ENCODE measurements at places on chromosomes 7 and 10.

DNA sequence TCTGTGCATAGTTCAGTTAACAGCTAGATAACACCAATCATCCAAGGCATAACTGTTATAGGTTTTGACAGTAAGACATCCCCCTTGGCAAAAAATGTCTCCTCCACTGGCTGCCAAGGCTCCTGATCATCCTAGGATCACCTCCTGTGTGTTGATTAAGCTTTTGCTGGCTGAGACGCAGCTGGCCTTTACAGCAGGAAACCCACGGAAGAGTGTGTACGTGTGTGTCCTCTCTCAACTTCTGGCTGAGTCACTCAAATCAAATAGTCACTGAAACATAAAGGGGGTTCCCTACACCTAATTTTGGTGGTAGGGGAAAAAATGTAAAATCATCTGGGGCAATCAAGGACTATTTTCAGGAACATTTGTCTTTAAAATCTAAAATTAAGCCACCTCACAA lies 208.8 kb downstream of the CTNNA3 start:
- DNase-seq = no peak

GRCh38 chr7:81280531-81280930 lies 361.7 kb upstream of the SEMA3C start:
- DNase-seq = no peak

- peak; percentile 25 for DNase-seq
Measured at GRCh38 chr10:93224005-93224779, 150.5 kb downstream of the CYP26A1 start.

DNA sequence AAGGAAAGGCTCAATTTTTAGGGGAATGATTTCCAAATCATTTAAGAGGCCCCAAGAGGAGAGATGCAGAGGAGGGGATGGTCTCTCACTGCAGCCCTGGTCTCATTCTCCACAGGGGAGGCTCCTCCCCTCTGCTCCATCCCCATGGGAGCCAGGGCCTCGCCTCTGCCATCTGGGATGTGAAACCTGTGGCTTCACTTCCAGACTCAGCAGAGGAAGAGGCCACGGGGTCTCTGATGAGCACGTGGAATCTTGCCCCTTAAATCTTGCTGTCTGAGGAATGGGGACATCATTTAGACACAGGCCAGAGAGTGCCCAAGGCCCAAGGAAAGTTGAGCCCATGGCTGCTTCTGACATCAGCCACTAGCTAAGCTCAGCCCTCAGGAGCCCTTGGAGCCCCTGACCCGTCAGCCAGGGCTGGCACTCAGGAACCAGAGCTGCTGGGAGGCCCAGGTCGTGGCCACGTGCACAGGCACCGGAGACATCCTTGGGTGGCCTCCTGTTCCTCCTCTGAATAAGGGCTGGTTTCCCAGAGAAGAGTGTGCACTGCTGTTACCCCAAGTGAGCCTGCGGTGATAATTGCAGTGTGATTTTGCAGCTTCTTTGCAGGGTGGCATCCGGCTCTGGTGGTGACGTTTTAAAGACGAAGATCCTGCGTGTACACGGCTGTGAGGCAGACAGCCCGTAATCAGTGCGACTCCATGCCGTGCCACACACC lies 50.5 kb downstream of the VIPR2 start:
- peak; percentile 2 for DNase-seq

GRCh38 chr10:49610114-49610457 lies at the start of gene SLC18A3:
Gene SLC18A3 (plus strand): TSS chr10:49610310. CDS start chr10:49610741, 431 bp downstream.
- peak; percentile 80 for DNase-seq

GRCh38 chr7:22894546-22894945 lies 71.9 kb upstream of the TOMM7 start:
- no peak for DNase-seq

DNA sequence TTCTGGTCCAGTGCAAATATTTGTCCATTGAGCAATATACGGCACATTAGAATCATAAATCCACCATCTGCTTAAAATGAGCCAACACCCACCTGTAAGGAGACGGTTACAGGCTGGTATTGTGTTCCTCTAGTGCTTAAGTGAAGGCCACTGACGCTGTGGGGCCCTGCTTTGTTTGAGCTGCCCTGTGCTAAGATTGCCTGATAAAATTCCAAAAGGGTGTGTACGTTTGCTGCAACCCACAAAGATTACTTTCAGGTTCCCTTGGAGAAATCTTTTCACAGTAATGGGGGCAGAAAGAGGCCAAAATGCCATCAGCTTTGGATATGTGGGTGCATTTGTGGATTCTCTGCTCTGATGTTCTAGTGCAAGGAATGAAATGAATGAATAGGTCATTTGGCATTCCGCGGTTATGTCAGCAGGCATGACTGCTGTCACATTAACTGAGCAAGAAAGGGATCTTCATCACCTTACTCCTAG lies 34.4 kb downstream of the AGR3 start:
- DNase-seq = no peak

DNA sequence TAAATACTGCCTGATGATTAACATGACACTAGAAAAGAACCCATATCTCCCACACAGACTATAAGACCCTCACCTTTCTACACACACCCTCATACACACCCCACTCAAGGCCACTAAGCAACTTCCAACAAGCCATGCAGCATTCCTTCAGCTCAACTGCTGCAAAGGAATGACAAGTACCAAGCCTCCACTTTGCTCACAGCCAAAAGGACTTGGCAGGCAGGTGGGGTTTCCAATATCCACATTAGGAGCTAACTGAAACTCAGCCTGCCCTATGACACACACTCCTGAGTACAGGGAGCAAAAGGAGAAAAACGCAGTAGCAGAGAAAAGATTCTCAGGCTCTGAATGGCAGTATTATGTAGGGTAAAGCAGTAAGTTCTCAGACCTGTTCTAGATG lies 13.4 kb downstream of the USP54 start:
- no peak for DNase-seq

DNA sequence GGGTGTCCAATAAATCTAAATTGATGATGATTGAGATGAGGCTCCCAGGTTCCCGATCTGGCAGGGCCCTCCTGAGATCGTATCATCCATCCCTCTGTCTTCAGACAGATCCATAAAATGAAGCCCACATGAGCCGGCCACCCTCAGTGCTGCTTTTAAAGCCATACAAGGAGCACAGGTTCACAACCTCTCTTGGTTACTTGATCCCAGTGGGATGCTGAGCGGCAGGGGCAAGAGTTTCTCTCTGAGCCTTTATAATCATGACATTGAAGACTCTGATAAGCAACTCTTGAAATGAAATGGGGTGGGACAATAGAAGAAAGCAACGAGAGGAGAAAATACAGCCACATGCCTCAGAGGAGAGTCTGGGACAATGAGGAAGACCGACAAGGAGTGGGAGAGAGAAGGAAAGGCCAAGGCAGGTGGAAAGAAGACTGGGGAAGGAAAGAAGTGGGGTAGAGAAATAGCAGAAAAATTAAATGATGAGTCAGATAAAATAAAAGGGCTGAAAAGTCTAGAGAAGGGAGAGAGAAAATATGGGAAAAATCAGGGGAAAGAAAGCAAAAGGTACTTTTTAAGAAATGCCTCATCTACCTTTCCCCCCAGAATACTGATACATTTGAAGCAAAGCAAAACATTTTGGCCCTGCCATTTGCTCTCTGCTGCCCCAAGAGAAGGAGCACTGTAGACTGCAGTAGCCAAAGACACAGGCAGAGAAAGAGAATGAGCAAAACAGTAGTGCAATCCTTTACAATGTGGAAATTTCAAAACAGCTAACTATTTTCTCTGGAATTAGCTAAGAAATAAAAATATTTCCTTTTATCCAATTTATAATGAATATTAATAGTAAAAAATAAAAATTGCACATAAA lies 14.6 kb downstream of the GBX1 start:
- no peak for DNase-seq

DNA sequence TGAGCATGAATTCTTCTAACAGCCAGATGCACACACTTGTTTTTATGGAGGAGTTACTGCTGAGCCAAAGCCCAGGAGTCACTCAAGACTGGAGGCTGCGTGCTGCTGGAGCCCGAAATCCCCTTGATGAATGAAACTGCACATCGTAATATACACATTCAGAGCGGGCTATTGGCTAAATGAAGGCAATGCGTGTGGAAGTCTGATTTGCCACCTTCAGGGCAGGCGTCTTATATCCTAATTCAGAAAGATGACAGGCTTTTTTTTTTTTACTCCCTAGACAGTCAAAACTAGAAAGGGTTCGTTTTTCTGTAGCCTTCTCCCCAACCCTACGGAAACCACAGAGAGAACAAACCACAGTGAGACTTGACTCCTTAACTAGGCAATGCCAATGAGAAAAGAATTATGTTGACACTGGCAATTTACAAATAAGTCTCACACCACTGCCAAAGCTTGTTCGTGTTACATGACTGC lies 227.2 kb upstream of the KLF14 start:
- no peak for DNase-seq

- no peak for DNase-seq
Measured at GRCh38 chr10:130618647-130619046, 482.5 kb downstream of the GLRX3 start.

GRCh38 chr10:132346806-132347205 lies 14.8 kb downstream of the LRRC27 start:
- DNase-seq = no peak

GRCh38 chr7:109842386-109842785 lies 1248.5 kb upstream of the LRRN3 start:
- DNase-seq = no peak

DNA sequence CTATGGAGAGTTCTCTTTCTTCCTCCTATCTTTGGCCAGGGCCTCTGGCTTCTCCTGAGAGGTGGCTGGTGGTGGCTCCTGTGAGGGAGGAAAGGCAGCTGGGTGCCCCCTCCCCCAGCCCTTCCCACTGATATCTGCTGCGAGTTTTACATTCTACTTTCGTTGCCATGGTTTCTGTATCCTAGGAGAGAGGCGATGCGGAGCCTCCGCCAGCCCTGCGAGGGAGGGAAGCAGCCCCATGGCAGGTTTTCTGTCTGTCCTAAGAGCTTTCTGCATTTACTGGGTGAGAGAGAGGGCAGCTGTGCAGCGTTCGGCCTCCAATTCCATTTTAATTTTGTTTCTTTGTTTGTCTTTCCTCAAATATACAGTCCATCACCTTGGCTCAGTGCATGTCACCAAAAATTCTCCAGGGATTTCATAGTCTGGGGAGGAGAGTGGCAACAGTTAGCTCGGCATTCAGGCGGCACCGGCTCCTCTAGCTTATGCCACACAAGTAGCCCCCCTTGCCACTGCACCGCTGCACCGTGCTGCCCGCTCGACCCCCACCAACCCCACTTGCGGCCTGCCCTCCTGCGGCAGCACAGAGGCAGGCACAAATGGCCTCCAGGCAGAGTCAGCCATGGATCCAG lies 20.4 kb downstream of the DNAJB12 start:
- DNase-seq = peak; percentile 58

All from NCI-H82 (cell line).